NK-92 treated with Interleukin-12 subunit alpha and Interleukin-12 subunit beta, amount 100 ng/mL, for 24 hours (cell line): ENCODE measurements at places on chromosomes 13 and 19.

DNA sequence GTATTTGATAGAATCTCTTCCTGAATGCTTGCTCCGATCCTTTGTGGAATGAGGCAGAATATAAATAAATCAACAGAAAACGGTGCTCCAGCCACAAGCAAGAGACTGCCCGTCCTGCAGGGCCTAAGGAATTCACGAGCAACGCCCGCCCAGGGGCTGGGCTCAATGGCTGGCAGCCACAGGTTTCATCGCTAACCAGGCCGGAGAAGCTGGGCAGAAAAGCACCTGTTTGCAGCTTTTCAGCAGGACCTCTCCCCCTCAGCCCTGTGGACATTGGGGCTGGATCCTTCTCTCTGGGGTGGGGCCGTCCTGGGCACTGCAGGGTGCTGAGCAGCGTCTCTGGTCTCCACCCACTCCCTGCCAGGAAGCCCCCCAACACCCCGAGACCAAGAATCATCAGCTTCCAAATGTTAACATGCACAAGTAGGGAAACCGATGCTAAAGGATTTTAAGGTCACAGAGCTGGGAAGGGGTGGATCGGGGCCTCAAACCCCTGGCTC is 102.5 kb downstream of the GADD45B start:
- DNase-seq, result no peak

DNA sequence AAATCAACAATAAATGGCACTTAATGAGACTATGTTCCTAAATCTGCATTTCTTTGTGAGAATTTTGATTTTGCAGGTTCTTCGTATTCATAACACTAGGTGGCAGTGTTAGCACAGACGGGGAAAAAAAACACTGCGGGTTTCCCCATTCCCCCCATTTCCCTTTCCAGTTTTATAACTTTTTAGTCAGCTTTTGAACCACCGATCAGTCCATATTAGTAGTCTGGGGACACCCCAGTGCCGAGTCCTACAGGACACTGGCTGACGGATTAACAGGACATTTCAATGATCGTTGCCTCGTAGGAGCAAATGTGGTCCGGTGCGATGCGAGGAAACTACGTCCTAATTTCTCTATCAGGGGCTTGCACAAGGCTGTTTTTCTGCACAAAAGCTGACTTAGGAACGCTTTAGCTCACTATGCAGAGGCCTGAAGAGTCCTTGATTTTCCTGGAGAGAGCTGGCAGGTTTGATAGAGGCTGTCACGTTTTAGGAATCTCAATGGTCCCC is 234.3 kb downstream of the LMO7 start:
- DNase-seq, result no peak

DNA sequence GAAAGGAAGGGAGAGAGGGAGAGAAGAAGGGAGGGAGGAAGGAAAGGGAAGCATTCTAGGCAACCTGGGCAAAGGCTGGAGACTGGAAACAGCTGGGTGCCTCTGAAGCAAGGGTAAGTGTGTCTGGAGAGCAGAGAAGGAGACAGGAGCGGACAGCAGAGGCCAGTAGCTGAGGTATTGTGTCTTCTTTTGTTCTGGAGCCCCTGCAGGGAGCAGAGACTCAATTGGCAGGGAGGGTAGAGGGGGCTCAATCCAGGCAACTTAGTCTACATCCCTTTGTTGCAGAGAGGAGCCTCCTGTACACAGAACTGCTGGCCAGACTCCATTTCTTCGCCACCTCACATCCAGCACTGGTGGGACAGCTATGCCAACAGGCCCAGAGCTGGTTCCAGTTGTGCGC is 53.2 kb downstream of the NWD1 start:
- DNase-seq, result no peak

DNA sequence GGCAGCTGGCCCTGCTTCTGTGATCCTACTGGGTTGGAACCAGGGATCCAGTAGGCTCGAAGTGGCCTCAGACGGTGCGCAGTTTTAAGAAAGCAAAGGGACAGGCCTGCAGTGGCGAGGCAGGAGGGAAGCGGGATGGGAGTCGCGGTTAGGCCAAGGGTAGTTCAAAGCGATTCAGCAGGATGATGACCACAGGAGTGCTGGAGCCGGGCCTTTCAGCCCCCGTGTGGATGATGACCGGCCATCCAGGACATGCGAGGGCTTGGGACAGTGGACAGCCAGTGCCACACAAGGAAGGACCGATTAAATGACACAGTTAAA is 854 bp downstream of the RNASEH2B start:
- DNase-seq, result no peak

DNA sequence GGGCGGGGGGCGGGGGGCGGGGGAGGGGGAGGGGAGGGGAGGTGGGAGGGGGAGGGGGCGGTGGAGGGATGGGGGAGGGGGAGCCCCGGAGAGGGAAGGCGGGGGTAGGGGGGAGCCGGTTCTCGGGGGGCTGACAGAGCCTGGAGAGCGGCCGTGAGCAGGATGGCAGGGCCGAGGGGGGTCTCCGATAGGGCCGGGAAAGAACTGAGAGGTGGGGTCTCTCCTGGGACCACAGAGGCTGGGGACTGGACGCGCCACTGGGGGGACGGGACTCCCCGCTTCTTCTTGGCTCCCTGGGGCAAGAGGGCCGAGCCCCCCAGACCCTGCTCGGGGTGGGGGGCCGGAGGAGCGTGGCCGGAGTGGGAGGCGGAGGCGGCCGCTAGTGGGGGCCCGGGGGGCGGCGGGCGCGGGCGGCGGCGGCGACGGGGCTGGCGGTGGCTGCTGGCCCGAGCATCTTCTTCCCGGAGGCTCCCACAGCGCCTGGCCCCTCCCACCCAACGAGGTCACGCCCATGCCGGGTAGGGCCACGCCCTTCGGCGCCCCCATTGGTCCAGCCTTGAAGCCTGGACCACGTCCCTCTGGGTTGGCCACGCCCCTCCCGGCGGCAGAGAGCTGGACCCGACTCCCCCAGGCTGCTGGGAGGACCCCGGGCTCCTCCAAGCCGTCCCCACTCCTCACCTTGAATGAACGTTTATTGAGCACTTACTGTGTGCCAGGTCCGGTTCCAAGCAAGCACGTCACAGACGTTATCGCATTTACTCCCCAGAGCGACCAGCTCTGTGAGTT is at the start of gene NOVA2:
TSS of gene NOVA2 (minus strand) at position 313 of the 786 bp plus-strand sequence. CDS start 514 bp downstream, outside the sequence.
- DNase-seq, result no peak

DNA sequence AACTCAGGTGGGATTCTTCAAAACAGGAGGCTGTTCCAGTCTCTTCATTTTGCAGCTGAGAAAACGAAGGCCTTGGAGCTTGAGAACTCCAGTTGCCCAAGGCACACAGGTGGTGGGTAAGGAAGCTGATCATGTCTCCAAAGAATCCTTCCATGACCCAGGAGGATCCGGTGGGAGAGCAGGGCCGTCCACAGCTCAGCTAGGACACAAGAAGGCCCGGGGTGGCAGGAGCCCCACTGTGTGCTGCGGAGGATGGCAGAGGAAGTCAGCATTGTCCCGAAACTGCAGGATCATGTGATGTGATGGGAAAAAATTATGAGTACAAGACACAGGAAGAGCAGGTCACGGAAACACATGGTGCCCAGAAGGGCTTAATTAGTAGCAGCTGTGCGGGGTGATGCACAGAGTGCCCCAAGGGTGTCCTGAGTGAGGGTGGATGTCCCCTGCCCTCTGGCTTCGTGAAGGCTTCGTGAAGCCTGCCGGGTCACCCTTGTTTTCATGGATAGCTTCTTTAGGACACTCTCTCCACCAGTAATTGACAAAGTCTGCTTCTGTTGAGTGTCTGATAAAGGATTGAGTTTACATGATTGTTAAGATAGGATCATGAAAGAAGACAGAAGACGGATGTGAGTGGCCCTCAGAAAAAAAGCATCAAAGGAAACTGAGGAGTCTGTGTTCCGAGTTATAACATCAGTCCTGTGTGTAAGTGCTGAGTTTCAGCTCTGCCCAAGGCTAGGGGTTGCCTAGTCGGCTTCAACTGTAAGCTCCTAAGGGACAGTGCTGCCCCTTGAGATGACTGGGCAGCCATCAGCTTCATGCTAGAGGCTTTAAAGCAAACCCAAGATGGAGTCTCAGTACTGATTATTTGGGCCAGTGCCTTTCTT is 33.8 kb upstream of the SACS start:
- no peak for DNase-seq

DNA sequence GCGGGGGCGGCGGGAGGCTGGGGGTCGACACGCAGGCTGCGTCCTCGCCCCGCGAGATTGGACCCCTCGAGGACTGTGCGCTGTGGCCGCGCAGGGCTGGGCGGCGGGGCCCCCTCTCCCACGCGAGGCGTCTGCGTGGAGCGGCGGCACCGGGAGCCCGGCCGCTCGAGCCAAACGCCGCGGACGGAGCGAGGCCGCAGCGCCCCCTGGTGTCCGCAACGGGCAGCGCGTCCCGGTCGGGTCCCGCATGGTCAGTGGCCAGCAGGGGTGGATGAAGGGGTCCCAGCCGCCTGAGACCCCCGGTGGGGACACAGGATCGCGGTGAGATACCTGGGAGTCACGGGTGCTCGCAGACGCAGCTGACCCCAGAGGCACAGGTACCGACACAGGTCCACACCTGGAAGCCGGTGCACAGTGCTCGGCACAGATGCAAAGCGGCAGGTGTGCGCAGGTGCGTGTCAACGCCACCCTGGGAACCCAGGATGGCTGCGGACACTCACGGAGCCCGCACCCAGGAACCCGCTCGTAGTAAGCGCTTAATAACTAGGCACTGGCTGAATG is 2.1 kb upstream of the CIRBP start:
- DNase-seq, result peak; percentile 60

DNA sequence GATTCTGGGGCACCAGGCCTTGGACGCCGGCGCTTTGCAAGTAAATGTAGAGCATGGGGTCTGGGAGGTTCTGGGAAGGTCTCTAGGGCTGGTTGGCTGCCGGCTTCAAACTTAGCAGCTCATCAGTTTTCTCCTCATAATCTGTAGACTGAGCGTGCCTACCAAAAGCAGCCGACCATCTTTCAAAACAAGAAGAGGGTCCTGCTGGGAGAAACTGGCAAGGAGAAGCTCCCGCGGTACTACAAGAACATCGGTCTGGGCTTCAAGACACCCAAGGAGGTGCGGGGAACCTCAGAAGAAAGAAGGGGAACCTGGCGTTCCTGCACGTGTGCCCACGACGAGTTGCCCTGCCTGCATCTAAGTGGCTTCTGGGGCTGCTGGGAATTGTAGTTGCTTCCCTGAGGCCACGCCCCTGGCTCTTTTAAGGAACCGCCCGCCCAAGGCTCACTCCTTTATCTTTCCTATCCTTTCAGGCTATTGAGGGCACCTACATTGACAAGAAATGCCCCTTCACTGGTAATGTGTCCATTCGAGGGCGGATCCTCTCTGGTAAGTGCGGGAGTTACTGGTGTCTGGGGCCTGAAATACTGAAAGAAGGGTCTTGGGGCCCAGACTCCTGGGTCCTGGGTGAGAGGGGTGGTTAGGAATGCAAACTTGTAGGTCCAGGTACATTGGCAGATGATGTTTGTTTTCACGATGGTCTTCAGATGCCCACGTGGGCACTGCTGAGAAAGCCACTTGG is 984 bp downstream of the RPS11 start:
- DNase-seq, result no peak

DNA sequence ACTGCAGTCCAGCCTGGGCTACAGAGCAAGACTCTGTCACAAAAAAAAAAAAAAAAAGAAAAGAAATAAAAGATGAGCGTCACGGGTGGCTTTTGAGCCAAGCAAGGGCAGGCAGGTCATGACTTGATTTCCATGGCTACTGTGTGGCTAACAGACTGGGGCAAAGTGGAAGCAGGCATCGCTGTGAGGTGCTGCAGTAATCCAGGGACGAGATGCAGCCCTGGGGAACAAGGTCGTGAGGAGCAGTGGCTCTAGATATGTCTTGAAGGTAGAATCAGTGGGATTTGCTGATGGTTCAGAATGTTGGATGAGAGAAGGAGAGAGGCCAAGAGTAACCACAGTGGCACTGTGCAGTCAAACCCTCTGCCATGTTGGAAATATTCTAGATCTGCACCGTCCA is 14.2 kb downstream of the HAS1 start:
- no peak for DNase-seq

GRCh38 chr13:37001921-37002250 is 1.3 kb downstream of the EXOSC8 start:
- DNase-seq, result no peak

DNA sequence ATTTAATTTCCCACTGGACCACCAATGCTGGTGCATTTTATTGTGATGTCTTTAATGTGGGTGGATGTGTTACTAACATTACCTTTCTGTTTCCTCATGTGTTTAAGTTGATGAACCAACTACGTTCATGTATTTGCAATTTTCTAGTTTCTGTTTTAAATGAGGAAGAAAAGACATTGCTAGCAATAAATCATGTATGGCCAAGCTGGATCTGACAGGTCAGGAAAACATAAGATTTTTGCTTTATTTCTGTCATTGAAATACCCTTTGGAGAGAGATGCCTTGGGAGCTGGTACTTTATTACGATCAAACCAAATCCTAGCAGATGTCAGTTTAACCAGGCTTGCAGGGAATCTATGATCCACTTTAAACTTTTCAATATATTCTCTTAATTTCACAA is 553.2 kb downstream of the RFC3 start:
- DNase-seq, result no peak

- no peak for DNase-seq
Measured at GRCh38 chr13:109333893-109334651, 452.3 kb downstream of the IRS2 start.

- DNase-seq, result peak; percentile 8
Measured at GRCh38 chr19:42401365-42402303, 11.5 kb upstream of the CNFN start.

DNA sequence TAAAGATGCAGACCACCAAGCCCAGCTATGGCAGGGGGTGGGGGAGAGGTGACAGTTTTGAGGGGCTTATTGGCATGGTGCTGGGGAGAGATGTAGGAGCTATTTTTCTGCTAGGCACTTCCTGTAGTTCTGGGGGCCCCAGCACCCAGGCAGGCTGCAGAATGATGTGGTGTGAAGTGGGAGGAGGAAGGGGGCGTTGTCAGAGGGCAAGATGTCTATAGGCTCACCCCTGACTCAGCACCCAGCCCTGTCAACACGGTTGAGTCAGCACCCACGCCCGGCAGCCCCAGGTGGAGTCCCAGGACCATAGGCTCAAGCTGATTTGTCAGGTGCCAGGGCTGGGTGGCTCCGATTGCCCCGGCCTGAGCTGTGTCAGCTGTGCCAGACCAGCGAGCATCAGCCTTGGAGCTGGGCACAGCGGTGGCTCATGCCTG is 5.8 kb downstream of the KLF2 start:
- DNase-seq, result peak; percentile 94
